H54 (cell line): ENCODE measurements at places on chromosomes 3 and 15.

GRCh38 chr3:168047190-168047795 lies 48.4 kb downstream of the GOLIM4 start:
- peak; percentile 6 for DNase-seq

GRCh38 chr3:104669083-104669482 lies 697.6 kb upstream of the ALCAM start:
- no peak for DNase-seq

- no peak for DNase-seq
Observed at GRCh38 chr3:111610612-111611054, 15.5 kb upstream of the ZBED2 start.

DNA sequence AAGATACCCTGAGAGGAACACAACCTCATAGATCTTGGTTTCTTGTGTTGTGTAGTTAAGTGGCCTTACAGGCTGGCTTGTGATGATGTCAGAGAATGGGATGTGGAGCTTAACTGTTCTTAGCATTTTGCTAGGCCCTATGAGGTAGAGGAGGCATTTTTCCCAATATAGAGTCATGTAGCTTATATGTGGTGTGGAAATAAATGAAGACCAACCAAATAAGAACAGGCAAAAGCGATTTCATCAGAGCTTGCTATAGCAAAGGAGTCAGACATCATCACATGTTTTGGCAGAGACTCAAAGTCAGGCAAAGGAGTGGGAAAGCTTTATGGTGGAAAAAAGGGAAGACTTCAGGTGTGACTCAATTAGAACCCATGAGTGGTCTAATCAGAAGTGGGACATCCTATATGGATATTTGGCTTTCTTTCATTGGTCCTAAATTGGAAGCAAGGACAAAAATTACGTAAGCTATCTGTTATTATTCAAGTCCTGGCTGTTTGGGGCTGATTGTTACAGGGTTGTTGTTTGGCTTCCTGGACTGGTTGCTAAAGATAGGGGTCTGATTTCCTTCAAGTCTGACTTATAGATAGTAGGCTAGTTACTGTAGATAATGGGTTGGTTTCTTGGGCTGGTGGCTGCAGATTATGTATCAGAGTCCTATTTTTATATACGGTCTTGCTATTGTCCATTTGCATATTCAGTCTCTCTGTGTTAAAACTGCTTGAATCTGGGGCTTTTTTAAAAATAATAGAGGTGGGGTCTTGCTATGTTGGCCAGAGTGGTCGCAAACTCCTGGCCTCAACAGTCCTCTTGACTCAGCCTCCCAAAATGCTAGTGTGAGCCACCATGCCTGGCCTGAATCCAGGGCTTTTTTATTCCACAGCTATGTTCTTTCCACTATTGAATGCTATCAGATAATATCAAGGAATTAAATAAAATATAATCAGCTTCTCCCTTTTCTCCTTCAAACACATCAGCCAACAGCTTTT lies 30.3 kb upstream of the SETD2 start:
- DNase-seq: no peak

- DNase-seq: peak; percentile 68
Observed at GRCh38 chr3:124860599-124860998, 26.6 kb downstream of the ITGB5 start.

GRCh38 chr3:6921066-6921465 lies 60.2 kb downstream of the GRM7 start:
- no peak for DNase-seq

- DNase-seq: no peak
Observed at GRCh38 chr15:31887246-31887645, 143.1 kb upstream of the CHRNA7 start.
